ENCODE measurements at places on chromosomes 2 and 18.

DNA sequence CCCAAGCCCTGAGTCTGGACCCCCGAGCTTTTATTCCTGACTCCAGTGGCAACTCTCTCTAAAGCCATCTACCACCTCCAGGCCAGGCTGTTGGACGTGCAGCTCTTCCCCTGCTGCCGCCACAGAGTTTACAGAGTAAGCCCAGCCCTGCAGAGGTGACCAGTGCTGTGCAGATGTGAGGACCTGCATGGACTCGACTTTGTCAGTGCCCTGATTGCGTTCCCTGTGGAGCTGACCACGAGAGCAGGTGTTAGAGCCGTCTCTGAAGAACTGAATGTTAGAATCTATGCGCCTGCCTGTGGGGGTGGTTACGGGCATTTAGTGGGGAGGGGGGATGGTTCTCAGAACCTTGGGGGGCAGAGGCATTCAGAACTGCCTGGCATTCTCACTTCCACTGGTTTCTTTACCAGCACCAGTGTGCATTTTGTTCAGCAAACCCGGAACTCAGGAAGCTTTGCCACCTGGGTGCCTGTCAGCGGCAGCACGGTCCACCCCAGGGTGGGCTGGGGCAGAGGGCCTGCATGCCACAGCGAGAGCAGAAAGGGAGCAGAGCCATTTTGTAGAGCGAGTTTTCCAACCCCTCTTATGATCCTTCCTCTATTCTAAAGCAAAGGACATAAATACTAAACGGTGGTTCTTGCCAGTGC, 137.9 kb downstream of the KLHL29 start:
- DNase-seq, result no peak

DNA sequence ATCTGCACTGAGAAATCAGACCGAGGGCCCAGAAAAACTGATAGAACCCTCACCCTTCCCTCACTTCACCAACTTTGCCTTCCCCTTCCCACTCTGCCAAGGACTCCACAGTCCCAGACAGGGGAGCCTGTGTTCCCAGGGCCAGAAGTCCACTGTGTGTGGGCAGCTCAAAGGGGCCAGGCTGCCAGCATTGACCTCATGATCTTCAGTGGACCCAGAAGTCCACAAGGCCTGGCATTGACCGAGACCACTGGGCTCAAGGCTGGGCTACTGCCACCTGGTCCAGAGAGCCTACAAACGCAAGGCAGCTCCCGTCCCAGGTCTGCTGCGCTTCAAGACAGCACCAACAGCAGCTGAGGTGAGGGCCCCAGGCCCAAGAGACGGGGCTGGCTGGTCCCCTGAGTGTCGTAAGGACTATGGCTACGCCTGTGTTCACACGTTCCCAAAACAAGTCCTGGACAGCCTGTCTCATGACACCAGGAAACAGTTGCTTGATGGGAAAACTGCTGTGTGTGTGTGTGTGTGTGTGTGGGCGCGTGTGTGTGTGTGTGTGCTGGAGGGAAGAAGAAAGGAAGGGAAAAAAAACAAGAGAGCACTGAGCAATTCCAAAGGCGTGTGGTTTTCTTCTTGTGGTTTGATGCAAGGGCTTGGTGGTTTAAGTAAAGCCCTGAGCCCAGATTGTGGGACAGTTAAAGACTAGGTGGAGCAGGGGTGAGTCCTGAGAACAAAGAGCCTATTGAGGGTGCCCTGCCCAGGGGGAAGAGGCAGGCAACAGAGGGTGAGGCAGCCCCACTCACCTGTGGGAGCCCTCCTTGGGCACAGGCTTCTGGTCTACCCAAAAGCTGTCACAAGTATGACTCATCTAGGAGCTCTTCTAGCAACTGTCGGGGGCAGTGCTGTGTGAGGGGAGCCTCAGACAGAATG, 46.6 kb upstream of the ZBTB7C start:
- peak; percentile 81 for DNase-seq

- no peak for DNase-seq
These were observed 34.3 kb downstream of the CRACDL start for GRCh38 chr2:98901702-98902101.

DNA sequence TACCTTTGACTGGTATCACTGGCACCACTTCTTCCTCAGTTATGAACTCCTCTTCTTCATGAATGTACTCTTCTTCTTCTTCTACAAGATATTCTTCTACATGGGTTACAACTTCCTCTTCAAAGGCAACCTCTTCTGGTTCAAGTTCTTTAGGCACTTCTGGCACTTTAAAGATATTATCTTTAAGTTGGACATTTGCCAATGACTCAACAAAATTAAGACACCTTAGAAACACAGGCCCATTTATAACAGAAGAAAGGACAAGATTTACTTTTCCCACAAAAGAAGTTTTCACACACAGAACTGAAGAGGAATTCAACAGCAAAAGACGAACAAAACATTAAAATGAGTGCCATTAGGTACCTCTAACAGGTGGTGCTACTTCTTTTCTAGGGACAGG, 127.3 kb downstream of the TTN start:
- no peak for DNase-seq

- DNase-seq, result no peak
These were observed 101.1 kb downstream of the EML6 start for GRCh38 chr2:54824567-54824966.

DNA sequence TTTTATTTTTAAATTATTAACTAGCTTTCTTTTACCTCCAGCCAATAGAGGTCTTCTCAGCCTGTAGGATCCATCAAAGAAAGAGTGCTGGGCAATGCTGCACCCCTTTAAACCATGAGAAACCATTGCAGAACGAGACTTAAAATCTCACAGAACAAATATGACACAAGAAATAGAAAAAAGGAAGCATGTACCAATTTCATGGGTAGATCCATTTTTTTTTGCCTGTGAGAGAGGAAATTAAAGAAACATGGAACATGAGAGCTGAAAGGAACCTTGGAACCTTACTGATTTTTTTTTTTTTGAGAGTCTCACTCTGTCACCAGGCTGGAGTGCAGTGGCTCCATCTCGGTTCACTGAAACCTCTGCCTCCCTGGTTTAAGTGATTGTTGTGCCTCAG, 14.0 kb downstream of the HRH4 start:
- DNase-seq, result no peak

DNA sequence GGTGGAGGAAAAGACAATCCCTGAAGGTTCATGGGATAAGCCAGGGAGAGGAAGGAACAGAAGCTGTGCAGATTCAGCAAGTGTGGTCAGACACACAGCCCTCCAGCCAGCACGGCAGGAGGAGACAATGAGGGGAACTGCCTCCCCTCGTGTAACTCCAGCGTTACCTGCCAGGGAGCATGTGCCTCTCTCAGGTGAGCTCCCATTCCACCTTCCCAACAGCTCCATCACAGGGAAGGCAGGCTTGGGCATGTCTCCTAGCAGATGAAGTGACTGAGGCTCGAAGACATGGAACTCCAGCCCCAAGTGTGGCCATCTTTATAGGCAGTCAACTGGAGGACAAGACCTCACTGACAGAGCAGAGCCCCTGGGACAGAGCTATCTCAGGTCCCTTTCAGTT, 47.4 kb downstream of the ZBTB7C start:
- DNase-seq, result no peak

DNA sequence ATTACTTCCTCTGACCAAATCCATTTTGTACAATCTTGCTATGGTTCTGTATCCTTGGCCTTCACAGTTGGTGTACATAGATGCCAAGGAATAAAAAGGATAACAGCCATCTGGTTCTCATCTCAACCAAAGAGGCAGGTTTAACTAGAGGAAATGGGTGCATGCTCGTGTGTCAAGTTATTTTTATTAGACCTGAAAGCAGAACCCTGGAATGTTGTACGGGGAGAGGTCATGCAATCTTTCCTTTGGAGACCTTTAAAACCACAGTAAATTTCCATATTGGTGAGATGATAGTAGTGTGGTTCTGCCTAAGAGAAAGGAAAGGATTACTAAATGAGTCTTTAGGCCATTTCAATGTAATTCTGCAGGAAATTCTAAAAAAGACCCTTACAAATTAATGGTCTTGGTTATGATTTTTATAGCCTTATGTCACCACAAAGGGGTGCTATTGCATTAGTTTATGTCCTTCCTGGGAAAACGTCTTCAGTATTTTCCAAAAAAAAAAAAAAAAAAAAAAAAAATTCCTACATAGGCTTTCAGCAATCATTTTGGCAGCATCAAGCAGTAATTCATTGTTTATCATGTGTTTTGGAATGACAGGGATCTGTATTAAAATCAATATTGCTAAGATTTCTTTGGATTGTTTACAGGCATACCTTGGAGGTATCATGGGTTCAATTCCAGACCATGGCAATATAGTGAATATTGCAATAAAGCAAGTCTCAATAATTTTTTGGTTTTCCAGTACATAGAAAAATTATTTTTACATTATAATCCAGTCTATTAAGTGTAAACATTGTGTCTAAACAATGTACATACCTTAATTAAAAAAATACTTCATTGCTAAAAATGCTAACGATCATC, 270.8 kb downstream of the NYAP2 start:
- no peak for DNase-seq

GRCh38 chr18:69626643-69627242, 226.1 kb downstream of the DOK6 start:
- DNase-seq, result no peak

DNA sequence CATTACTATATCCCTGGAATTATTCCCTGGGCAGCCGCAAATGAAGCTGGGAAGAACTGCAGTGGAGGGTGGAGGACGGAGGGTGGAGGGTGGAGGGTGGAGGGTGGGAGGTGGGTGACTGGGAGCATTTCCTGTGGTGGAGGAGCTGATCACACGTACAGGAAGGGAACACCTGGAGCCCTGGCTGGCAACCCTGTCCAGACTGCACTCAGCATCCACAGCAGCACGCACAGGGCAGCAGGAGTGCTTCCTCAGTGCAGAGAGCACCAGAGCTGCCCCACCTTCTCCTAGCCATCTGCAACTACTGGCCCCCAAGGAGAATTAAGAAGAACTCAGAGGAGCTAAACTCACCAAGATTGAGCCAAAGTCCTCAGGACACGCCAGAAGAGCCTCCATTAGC, 249.9 kb downstream of the EIPR1 start:
- DNase-seq, result no peak

- DNase-seq, result no peak
These were observed 830 bp downstream of the DNER start for GRCh38 chr2:229713371-229714079.

DNA sequence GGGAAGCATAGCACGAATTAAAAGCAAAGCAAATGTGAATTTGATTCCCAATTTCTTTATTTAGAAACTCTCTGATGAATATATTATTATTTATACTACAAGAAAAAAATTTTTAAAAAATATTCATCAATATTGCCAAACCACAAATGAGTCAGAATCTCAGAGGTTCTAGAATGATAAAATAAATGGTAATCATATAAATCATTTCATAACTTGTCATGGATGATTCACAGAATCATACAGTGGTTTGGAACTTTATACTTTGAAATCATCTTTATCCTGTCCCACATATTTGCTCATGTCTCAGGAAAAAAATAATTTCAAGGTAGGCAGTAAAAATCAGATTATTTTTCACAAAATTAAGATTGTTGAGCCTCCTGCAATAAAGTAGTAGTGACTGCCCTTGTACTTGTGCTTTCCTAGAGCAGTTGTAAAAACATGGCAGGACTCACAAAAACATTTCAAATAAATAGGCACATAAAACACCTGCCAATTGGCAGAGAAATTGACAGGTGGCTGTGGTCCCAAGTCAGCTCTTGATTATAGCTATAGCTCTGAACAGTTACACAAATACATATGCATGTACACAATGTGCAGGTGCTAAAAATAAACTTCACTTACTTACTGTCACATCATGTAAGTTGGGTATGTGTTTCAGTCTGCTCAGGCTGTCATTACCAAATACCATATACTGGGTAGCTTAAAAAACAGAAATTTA, 273.9 kb upstream of the SESTD1 start:
- DNase-seq, result no peak

- DNase-seq, result no peak
These were observed 18.6 kb downstream of the RMC1 start for GRCh38 chr18:23521907-23522306.

DNA sequence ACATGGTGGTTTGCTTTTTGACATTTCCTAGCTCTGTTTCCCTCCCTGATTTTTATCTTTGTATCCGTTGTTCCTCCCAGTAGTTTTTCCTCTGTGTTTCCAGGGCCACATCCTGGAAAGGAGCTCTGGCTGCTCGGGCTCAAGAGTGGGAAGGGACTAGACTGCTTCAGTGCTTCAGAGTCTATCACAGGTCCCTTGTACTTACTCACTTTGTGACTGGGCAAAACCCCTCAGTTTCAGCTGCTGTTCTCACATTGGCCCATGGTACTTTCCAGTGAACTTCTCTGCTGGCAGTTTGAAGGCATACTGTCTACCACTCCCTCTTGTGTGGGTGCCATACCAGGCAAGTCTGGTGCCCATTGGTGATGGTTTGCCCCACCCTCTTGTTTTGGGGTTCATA, 7.5 kb upstream of the STAMBP start:
- no peak for DNase-seq

DNA sequence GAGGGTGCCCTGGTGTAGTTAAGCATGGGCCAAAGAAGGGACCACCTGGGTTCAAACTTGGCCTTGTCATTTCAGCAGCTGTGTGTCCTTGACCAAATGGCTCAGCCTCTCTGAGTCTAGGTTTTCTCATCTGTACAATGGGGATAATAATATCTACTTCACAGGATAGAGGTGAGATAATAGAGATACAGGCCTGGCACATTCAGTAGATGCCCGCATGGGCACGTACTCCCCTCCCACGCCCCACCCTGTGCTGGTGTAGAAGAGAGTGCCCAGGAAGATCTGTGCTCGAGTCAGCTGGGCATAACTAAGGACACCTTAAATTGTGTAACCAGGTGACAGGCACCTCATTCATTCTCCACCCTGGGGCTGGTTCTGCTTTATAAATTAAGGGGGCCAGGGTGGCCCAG, 8.4 kb upstream of the TMEM185B start:
- no peak for DNase-seq

GRCh38 chr2:72956936-72957335, 39.6 kb downstream of the EMX1 start:
- no peak for DNase-seq

All from T47D (cell line).